AML-193 (cell line): ENCODE measurements at places on chromosomes 3 and 15.

- no peak for DNase-seq
Observed at GRCh38 chr15:25793354-25794050, 69.6 kb downstream of the ATP10A start.

DNA sequence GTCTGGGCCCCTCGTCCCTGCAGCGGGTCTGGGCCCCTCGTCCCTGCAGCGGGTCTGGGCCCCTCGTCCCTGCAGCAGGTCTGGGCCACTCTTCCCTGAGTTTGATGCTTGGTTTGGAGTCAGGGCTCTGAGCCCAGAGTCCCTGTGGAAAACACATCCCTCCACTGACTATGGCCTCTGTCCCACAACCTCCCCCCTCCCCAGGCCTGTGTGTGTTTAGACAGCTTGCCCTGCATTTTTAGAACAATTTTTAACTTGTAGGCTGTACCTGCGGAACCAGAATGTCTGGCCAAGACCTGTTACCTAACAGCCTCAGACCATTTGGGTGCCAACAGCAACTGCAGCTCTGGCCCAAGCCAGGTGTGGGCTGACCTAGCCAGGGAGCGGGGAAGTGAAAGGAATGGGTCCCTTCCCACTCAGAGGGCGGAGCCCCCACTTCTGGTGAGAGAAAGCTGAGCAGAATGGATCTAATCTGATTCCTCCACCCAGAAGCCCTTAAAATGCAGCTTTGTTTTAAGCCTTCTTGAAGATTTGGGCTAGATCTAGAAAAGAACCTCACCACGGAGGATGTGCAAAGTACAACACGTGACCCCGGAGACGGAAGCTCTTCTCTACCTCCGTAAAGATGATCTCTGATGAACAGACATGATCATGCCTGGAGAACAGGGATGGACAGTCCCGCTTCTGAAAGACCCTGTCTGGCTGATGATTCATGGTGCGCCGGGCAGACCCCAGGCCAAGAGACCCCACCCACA, 60.5 kb upstream of the TFRC start:
- no peak for DNase-seq

DNA sequence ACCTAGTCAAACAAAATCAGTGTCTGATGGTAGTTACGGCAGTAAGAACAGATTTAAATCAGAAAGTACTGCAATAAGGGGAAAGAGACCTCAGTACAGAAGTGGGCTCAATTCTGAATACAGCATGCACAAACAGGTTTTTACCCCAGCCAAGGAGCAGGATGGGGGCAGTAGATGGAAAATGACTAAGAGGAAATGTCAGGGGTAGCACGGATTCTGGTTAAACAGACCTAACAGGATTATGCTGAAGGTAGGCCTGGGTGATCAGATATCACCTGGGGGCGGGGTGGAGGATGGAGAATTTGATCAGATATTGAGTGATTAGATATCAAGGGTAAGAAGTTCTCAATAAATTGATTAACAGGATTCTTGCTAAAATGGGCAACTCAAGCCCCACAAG, 19.0 kb downstream of the MESD start:
- DNase-seq: no peak

DNA sequence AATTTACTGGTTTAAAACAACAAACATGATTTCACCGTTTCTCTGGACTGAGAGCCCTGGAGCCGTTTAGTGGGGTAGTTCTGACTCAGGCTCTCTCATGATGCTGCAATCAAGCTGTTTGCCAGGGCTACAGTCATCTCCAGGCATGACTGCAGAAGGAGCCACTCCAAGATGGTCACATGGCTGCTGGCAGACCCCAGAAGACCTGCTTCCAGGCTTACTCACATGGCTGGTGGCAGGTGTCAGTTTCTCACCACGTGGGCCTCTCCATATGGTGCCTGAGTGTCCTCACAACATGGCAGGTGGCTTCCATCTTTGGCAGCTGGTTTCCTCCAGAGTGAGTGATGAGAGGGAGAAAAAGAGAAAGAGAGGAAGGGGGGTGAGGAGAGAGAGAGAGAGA, 378.3 kb upstream of the RGMA start:
- DNase-seq: no peak

- peak; percentile 97 for DNase-seq
Observed at GRCh38 chr3:152376351-152377183, 107.8 kb downstream of the MBNL1 start.

DNA sequence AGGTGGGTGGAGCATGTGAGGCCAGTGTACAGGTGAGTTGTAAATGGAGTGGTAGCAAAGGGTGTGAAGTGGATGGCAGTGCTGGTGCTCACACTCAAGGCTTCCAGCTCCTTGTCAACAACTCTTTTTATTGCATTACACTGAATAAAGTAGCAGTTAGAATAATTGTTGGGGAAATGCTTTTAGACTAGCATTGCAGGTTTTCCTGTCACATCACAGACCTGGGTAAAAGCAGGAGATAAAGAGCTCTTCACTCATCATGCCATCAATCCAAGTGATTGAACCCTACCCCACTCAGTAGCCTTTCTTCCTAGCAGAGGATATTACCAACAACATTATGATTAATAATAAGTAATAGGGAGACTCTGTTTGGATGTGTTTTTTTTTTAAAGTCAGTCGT, 81.6 kb downstream of the CDIN1 start:
- no peak for DNase-seq

DNA sequence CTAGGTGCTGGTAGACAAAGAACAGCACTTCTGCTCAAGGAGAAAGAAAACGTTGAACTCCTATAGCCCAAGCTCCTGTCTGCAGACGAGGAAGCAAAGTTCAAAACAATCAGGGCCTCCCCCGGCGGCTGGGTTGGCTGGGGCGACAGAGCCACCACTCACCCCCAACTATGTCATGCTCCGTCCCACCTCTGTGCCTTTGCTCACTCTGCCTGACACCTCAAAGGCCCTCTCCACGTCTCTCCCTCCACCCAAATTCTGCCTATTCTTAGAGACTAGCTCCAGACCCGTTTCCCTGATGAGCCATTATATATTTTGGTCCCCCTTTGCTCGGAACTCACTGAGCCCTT, 304.3 kb downstream of the TLE3 start:
- no peak for DNase-seq

DNA sequence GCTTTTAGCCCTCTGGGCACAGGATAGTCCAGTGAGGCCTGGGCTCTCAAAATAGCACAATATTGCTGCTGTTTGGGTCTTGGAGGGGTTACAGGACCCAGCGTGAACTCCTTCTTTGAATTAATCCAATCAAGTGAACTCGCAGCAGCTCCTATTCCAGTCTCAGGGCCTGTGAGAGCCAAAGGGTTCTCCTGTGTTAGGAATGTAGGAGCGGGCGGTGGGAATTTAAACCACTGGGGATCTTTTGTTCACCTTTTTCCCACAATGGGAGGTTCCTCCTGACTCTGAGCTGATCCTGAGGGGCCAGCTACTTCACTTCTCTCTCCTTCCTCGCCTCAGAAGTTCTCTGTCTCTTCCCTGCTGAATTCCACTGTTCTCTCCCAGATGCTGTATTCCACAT, 504.0 kb downstream of the UNC13C start:
- DNase-seq: no peak

- DNase-seq: no peak
Observed at GRCh38 chr15:55546718-55547117, 38.7 kb upstream of the DNAAF4 start.
